ENCODE measurements at places on chromosomes 16 and 17.

DNA sequence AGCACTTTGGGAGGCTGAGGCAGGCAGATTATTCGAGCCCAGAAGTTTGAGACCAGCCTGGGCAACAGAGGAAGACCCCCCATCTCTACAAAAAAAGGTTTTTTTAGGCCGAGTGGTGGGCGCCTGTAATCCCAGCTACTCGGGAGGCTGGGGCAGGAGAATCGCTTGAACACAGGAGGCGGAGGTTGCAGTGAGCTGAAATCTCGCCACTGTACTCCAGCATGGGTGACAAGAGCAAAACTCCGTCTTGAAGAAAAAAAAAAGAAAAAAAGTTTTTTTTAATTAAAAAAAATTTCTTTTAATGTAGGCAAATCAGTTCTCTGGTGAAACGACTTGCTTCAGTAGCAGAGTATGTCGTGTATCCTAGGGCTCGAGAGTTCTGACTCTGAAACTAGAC, 10.9 kb downstream of the HSD3B7 start:
- no peaks in the 10 kb centered on the region for H3K36me3 ChIP-seq
- H3K27me3 ChIP-seq, result no peaks in the 10 kb centered on the region
- DNase-seq, result no peak

DNA sequence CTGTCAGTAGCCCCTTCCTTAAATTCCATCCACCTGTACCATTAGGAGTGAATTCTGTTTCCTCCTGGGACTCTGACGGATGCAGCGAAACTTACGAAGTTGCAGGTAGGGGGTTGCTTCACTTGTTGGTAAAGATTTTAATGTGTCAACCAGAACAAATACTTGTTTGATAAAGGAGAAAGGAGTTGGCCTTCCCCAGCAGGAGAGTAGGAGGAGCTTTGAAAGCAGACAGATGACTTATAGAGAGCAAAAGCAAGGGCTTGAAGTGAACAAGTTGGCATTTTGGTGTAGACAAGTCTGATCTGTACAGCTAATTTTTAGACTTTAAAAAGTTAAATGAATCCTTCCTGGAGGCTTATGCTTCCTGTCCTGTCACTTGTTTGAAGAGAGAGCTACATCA, 38.1 kb upstream of the PMFBP1 start:
- H3K4me3 ChIP-seq, result no peak overlapping the region
- H3K27ac ChIP-seq, result no peak overlapping the region
- DNase-seq, result no peak
- H3K36me3 ChIP-seq, result no peaks in the 10 kb centered on the region
- no peaks in the 10 kb centered on the region for H3K4me1 ChIP-seq
- H3K27me3 ChIP-seq, result no peaks in the 10 kb centered on the region

DNA sequence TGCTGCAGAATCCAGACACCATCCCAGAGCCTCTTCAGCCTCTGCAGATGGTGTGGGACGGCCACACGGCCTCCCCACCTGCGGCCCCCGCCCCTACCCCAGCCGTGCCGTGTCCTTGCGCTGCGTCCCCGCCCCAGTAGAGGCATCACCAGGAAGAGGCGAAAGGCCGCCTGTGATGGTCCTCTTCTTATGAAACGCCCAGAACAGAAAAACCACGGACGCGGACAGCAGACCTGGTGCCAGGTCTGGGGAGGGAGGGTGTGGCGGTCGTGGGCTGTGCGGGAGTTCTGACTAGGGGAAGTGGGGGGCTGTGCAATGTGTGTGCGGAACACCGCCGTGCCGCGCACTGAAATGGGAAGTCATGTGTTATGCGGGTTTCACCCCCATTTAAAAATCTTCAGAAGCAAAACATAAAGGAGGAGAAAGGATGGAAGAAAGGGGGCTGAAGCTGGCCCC, 25.5 kb downstream of the ACSF3 start:
- no peak overlapping the region for H3K27ac ChIP-seq
- H3K27me3 ChIP-seq, result no peaks in the 10 kb centered on the region
- no peaks in the 10 kb centered on the region for H3K36me3 ChIP-seq
- peaks cover 13% of the 10 kb centered on the region for H3K4me1 ChIP-seq
- H3K4me3 ChIP-seq, result no peak overlapping the region

DNA sequence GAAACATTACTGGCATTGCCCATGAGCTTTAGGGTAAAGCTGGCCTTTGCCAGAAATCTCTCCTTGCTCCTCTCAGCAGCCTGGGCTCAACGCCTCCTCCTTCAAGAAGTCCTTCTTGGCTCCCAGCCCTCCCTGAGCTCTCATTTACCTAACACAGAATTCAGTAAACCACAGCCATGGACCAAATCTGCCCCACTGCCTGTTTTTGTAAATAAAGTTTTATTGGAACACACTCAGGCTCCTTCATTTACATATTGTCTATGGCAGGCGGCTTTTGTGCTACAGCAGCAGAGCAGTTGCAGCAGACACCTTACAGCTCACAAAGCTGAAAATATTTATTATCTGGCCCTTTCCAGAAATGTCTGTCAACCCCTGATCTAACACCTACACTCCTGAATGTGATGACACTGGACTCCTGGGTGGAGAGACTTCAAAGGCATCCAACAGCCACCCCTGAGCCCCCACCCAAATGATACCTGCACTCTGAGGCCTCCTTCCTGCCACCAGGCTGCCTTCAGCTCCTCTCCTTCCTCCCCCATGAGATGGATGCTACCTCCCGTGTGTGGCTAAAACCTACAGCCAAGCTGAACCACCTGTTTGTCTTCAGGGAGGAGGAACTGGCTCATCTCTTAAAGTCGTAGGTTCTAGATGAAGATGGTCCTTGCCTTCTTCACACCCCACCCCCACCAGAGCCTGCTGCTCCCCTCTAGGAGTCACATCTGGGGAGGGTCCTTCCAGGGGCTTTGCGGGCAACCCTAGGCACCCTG, 41.6 kb downstream of the PIMREG start:
- H3K36me3 ChIP-seq, result no peaks in the 10 kb centered on the region
- H3K27me3 ChIP-seq, result no peaks in the 10 kb centered on the region
- DNase-seq, result no peak
- H3K4me3 ChIP-seq, result no peak overlapping the region
- no peaks in the 10 kb centered on the region for H3K4me1 ChIP-seq

GRCh38 chr16:29708917-29709600, 30.1 kb downstream of the QPRT start:
- DNase-seq, result no peak
- H3K4me1 ChIP-seq, result peaks cover 6% of the 10 kb centered on the region
- H3K27me3 ChIP-seq, result no peaks in the 10 kb centered on the region
- H3K27ac ChIP-seq, result no peak overlapping the region
- no peak overlapping the region for H3K4me3 ChIP-seq
- no peaks in the 10 kb centered on the region for H3K36me3 ChIP-seq

DNA sequence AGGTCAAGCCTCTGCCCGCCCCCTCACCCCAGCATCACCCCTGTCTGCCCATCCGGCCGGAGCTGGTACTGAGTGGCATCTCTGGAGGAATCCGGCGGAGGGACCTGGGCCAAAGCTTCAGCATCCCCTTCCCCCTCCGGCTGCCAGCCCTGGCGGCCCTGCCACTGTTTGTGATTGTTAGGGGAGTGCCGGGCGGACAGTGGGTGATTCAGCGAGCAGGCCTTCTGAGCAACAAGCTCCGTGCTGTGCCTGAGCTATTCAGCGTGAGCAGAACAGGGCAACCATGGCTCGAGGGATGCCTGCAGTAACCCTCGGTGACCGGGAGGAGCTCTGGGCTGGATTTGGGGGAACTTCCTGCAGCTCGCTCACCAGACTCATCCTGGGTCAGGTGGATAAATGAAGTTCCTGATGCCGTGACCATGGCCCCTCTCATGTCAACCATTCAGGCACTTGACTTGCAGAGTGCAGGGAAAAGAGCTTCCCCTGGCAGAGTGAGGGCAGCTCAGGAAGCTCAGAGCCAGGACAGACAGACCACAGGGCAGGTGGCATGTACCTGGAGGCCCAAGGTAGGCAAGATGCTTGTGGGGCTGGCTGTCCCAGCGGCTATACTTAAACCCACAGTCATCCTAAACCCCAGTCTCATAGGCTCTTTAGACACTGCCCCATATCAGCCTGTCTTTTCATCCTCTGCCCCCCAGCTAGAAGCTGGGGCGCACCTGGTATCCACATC, 24.3 kb upstream of the MLKL start:
- H3K4me3 ChIP-seq, result no peak overlapping the region
- no peaks in the 10 kb centered on the region for H3K27me3 ChIP-seq
- peaks cover 11% of the 10 kb centered on the region for H3K4me1 ChIP-seq
- H3K36me3 ChIP-seq, result no peaks in the 10 kb centered on the region
- DNase-seq, result peak; percentile 75

All from astrocyte (in vitro differentiated cells and primary cell).